ENCODE measurements at places on chromosomes 3 and 15.

- no peak for DNase-seq
Observed at GRCh38 chr15:51908316-51908715, 63.3 kb downstream of the LEO1 start.

DNA sequence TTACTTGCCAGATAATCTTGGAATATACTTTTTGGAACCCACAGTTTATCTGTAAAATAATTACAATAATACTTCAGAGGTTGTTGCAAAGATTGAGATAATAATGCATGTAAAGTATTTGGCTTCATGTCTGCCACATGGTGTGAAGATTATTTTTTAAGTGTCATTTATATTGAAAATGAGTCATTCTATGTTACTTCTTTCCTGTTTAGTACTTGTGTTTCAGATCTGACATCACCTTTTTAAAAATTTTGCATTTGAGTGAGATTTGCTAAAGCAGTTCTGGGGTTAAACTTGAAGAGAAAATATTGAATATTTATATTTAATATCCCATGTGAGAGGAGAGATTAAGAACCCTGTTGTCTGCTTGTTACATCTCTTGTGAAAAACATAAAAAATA is 31.2 kb downstream of the IQGAP1 start:
- DNase-seq: no peak

- peak; percentile 90 for DNase-seq
Observed at GRCh38 chr15:49421991-49422390, 1.1 kb upstream of the FGF7 start.

GRCh38 chr3:180913581-180914404 is 1.3 kb downstream of the FXR1 start:
- no peak for DNase-seq

GRCh38 chr3:180229113-180229512 is 192.4 kb upstream of the PEX5L start:
- no peak for DNase-seq

DNA sequence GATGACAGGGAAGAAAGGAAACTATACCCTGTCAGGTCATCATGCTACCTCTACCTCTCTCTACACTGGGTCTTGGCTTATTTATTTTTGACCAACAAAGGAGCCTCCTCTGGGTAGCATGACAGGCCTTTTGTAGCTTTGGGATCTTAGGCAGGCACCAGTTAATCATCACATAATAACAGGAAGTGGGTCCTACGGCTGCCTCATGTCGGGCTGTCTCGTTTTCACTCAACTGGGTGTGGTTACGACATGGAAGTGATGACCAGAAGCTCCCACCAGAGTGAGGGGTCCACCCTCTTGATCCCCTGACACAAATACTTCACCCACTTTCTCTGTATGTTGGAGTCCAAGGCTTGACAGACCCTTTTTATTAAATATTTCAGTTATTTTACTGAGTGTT is 105.3 kb downstream of the CD47 start:
- no peak for DNase-seq

GRCh38 chr3:138768125-138768524 is 66.6 kb downstream of the PIK3CB start:
- DNase-seq: no peak

GRCh38 chr3:197525706-197526105 is 30.1 kb downstream of the BDH1 start:
- peak; percentile 27 for DNase-seq

DNA sequence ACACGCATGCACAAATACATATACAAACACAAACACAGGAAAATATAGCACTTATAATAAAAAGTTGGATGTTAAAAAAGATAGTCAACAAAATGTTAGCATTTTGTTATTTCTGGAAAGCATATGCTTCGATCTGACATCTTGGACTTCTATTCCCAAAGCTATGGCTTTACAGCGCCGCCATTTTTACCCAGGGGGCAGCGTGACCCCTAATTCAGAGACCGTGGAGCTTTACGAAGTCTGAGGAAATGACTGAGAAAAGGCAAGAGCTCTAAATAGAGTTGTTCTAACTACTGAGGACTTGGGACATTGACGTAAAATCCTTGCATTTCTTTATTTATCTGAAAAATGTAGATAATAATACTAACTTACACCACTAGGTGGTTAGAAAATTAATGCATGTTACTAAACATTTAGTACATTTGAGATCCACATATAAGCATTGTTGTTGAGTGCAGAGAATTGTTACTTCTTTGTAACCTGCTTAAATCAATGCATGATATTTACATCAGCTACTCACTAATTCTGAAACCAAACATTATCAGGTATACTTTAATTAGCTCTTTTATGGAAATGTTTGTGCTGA is 155.4 kb downstream of the TP63 start:
- no peak for DNase-seq

DNA sequence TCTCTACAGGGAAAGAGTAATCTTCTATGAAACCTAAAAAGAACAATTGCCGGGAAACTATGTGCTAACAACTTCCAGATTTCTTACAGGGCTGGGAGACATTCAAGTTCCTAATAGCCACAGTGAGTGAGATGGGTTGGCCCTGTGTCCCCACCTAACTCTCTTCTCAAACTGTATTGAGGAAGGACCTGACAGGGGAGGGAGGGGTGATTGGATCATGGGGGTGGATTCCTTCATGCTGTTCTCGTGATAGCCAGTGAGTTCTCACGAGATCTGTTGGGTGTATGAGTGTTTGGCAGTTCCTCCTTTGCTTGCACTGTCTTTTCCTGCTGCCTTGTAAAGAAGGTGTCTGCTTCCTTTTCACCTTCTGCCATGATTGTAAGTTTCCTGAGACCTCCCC is 958.7 kb downstream of the AGBL1 start:
- DNase-seq: no peak

GRCh38 chr3:184366619-184367289 is 5.2 kb downstream of the POLR2H start:
- no peak for DNase-seq

DNA sequence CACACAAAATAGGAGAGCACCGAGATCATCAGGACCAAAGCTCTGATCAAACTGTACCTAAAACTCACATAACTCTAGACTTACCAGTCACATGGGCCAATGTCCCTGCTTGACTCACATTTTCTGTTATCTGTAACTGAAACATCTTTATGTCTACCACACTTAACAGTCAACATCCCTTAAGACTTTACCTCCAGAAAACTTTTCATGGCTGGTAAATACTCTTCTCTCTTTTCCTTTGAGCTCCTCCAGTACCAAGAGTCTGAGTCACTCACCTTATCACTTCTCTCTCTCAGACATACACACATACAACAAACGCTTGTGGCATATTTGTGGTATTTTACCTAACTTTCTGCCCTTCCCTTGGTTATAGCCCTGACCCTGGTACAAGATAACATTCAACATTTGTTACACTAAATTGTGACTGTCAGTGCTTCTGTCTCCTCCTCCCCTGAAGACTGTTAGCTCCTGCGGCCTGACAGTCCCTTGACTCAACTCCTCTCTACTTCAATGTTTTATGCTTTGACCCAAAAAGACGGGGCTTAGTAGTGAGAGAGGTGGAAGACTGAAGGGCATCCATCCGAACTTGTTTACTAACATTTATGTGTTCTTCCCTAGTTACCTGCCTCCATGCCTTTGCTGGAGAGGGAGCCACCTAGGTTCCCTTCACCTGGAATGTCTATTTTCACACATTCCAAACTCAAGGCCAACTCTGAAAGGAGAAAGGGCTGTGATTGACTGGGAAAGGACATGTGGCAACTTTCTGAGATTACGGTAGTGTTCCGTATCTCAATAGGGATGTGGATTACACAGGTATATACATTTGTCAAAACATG is 3.7 kb upstream of the EFHB start:
- no peak for DNase-seq

DNA sequence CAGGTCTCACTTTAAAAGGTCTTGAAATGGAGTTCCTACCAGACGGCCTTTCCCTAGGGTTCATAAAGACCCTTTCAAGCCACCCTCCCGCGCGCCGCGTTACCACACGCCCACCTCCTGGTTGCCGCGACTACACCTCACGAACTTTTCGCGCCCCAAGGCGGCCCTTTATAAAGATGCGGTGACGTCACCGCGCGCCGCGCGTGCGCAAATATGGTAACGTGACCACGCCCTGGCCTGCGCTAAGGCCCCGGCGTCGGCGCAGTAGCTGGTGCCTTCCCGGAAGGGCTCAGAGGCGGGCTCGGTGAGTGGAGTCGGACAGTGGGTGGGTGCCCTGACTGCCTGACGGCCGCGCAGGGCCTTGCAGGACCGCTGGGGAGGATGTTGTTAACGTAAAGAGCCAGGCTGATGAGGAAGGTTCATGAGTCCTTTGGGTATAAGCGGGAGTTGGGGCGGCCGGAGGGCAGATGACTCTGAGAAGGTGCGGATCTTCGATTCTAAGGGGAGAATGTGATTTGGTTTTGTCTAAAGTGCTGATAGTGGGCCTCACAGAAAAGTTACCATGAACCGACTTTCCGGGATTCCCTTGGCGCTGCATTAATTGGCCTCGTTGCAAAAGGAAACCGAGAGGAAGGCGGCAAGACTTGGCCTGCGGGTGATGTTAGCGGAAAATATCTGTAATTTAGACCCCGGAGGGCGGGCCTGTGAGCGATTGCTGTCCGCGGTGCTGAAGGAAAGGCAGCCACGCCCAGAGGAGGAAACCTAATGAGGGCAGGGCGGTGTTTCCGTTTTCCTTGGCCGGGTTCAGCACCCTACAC is 54.4 kb downstream of the FEZF2 start:
- peak; percentile 97 for DNase-seq

- DNase-seq: no peak
Observed at GRCh38 chr15:73075160-73075859, 23.0 kb downstream of the NEO1 start.

DNA sequence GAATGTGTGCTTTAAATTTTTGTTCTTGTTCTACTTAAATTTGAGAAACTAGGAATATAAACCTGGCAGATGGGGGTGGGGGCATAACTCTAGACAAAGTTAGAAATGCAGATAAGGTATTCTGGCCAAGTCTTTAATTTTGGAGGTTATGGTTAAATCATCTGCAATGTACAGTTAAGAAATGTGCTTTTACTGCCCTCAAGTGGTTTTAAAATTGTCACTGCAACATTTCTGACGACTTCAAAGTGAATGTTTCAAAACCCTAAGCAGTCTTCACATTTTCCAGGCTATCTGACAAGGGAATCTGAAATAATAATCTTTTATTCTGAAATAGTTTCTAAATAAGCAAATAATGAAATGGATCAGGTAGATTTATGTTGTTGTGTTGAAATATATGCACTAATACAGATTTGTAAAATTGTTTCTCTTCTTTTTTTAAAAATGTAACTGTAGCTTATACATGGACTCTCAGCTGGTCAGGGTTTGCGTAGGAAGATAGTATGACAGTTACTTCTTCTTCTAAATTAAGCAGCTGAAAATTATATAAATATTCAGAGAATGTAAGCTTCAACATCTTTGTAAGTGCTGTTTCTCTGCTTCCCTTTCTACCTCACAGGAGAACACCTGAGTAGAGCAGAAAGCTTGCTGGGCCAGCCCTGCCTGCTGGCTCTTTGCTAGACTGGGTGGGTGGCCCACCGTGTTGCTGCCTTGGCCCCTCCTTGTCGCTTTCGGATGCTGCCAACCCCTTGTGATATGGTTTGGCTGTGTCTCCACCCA is 45.0 kb downstream of the SUCNR1 start:
- no peak for DNase-seq

- no peak for DNase-seq
Observed at GRCh38 chr3:107208100-107208499, 169.1 kb upstream of the CCDC54 start.

DNA sequence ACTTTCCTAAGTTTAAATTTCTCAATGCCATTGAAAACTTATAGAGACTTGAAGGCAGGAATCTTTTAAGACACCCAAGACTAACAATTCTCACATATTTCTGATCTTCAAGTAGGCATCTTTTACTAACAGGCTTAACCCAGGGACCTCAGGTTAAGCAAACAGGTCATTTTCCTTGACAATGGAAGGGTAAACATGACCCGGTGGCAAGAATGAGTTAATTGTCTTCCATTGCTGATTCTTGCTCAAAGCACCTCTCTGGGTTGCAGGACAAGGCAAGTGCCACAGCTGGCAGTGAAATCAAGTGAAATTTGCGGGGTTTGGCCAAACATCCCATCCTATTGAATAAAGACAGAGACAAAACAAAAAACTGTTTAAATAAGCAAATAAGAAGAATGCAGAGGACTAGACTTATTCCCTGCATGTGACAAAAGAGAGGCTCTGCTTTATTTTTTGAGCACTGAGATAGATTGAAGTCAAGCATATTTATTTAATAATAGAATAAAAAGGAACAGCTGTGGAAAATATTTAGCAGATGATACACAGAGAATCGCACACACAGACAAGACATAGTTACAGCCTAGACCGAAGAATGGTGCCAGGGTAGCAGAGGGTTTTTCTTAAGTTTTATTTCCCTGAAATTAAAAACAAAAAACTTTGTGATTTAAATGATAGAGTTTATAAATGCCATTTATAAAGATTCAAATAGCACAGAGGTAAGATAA is 56.0 kb upstream of the MITF start:
- DNase-seq: no peak

GRCh38 chr3:69460034-69460433 is 74.1 kb upstream of the FRMD4B start:
- no peak for DNase-seq

- DNase-seq: no peak
Observed at GRCh38 chr3:127615631-127616305, 13.2 kb upstream of the PODXL2 start.

DNA sequence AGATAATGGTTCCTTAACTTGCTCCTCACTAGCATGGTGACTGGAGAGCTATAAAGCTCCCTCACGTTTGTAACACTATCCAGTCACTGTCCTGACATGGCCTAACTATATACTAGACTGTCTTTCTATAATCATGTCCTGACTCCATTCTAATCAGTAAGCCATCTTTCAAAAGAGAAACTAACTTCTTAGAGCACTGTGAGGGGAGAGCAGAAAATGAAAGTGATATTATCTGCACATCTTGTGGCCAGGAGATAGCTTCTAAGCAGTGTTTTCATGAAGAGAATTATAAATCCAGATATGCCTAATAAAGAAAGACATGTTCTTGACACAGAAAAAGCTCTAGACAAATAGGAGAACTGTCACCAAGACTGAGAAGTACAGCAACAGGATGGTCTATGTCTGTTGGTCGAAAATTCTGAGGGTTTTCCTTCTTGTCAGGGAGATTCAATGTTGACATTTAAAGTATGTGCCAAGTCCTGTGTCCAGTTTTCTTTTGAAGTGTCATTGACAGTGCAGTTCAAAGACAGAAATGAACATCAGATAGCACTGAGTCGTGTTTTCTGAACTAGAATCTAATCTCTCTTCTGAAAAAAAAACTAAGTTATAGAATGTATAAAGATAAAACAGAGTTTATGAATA is 230.6 kb upstream of the PEX5L start:
- DNase-seq: no peak

- DNase-seq: no peak
Observed at GRCh38 chr3:38746641-38747040, 69.4 kb downstream of the SCN10A start.

- DNase-seq: no peak
Observed at GRCh38 chr3:44478606-44479094, 1.2 kb upstream of the ZNF445 start.

DNA sequence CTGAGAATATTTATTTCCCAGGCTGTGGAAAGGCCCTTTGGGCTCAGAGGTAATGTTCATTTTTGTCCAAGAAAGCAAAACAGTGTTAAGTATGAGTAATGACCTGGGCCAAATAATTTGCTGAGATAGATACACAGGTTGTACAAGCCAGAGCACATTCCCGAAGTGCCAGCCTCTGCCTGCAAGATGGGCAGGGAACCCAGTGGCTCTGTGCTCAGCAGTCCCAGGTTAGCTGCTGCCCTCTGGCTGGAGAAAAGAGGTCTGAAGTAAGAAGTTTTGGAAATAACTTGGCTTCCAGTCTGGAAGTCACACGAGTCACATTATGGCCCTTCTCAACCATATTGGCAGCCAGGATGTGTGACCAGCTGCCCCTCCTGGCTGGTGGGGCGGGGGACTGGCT is 20.2 kb downstream of the MYZAP start:
- peak; percentile 63 for DNase-seq

GRCh38 chr3:55297706-55298105 is 189.4 kb downstream of the WNT5A start:
- DNase-seq: no peak
